Ammon's horn (tissue), 1 donor: ENCODE measurements at places on chromosomes 4 and X.

GRCh38 chr4:156779042-156779441 lies 192.6 kb downstream of the PDGFC start:
- no peak for DNase-seq

DNA sequence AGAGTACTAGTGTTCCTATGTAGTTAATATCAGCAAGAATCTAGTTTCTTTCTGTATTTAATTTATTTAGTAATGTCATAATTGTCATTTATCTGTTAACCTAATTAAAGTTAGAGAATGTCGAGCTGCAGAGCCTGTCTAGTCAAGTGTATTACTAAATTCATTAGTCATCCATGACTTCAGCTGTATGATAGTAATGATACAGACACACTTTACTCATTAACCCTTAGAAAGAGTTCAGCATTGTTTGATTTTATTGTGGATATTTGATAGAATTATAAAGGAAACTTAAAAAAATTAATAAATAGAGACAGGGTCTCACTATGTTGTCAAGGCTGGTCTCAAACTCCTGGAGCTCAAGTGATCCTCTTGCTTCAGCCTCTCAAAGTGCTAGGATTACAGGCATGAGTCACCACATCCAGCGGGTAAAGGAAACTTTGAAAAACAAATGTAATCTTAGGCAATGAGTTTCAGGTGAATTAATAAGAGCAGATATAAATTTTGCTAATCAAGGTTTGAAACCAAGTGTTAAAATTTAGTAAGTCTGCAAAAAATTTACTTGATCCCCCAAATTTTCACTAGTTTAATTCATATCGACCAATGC lies 110.6 kb downstream of the ANK2 start:
- DNase-seq = no peak

DNA sequence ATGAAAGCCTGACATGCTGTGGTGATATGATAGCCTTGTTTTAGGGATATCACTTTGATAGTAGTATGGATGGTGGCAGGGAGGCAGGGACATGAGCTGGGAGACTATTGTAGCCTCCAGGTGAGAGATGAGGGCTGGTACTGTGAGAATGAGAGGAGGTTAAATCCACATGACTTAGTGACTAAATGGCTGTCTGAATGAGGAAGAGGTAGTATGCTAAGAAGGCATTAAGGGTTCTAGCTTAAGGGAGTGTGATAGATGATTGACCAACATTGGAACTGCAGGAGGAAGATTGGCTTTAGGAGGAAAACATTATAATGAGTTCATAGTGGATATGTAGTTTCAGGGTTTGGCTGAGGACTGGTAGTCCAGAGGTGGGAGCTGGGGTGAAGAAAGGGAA lies 195.0 kb upstream of the ANK2 start:
- no peak for DNase-seq

- DNase-seq = no peak
Observed at GRCh38 chr4:101199507-101200285, 147.6 kb downstream of the PPP3CA start.

- DNase-seq = no peak
Observed at GRCh38 chr4:142687547-142688275, 158.4 kb downstream of the INPP4B start.

GRCh38 chrX:95628796-95629195 lies 1055.8 kb upstream of the DIAPH2 start:
- DNase-seq = no peak

DNA sequence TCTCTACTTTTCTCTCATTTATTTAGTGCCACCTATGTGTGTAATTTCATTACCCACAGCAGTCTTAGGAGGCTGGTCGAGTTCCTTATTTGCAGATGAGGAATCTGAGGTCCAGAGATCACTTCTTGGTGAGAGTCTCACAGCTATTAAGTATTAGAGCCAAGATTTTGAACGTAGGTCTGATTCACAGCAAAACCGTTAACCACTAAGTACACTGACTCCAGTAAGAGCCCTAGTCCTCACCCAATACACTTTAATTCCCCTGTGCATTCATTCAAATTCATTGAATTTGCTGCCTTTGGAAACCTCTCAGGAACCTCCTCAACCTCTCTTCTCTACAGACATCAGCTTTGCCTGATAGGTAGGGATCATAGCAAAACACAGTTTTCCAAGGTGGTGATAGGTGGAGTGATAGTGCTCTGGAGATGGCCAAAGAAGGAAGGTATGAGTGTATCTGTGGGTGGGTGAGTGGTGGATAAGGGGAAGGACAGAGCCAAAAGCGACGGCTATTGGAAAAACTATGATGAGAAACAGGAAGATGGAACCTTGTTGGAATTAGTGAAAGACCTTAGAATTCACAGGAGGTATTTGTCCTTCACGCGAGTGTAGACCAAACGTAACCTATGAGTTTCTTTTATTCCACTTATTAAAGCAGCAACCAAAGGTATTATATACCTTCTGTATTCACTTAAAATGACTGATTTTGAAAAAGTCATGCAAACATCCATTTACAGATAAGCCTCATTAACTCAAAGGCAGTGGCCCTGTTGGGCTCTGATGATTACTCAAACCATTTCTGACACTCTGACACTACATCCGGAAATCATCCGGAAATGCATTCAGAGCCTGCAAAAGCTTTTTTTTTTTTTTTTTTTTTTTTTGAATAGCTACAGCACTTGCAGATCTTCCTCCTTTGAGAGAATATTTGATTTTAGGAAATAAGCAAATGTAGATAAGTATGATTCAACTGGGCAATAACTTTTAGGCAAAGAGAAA lies 6.3 kb downstream of the FMR1 start:
- no peak for DNase-seq

DNA sequence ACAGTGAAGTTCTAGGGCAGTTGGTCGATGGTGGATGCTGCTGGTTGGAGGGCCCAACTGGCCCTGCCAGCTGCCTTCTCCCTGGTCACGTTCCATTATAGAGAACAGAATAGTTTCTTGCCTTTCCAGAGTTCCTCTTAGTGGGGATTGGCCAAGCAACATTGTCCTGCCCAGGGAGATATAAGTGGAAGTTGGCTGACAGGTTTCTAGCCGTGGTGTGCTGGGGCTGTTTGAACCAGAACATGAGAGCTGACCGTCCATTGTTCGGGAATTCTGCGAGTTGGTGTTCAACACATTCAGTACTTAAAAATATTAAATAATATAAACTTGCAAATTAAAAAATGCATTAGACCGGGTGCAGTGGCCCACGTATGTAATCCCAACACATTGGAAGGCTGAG lies 3.5 kb upstream of the AFAP1 start:
- DNase-seq = no peak

- DNase-seq = no peak
Observed at GRCh38 chrX:110250847-110251246, 67.0 kb downstream of the AMMECR1 start.

DNA sequence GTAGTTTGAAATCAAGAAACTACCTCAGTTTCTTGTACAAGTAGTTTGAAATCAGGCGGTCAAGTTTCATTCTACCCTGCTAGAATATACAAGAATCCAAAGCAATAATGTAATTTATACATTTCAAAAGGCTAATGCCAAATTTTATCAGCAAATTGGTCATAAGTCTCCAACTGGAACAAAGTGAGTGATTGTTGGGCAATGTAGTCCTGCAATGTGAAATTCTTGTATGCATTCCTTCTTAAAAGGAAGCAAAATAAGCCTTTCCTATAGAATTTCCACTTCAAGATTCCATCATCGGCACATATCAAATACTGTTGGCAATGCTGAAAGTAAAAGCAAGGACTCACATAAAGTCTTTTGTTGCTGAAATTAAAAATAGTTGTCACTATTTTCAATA lies 334.9 kb downstream of the IL1RAPL1 start:
- no peak for DNase-seq

DNA sequence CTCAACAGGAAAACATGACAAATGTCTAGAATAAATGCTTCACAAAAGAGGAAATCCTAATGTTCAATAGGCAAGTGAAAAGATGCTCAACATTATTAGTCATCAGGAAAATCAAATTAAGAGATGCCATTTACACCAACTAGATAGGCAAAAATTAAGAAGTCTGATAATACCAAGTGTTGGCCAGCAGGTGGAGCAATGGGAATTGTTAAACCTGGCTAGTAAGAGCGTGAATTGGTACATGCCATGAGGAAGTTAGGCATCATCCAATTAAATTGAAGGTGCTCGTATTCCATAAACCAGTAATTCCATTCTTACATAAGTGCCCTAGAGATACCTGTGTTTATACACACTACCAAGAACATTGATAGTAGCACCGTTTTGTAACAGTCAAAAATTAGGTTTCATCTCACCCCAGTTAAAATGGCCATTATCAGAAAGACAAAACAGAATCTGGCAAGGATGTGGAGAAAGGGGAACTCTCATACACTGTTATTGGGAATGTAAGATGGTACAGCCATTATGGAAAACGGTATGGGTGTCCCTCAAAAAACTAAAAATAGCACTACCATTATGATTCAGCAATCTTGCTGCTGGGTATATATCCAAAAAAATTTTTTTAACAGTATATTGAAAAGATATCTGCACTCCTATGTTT lies 14.0 kb upstream of the ZCCHC18 start:
- peak; percentile 89 for DNase-seq

DNA sequence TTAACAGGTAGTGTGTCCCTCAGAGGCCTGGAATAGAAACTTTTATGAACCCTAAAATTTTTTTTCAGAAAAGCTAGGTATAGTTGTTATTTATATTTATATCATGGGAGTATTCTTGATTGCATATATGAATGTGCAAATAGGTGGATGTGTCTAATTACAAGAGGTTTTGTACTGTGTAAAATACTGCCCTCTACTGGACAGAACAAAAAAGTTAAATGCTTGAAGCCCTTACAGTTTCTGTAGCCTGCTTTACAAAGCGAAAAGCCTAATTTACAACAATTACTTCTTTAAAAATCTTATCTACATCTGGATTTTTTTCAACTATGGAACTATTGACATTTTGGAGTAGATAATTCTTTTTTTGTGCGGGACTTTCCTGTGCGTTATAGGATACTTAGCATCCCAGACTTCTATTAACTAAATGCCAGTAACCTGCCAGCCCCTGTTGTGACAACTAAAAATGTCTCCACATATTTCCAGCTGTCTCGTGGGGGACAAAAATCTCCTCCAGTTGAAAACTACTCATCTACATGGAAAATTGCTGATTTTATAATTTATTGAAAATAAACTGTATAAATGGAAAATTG lies 35.1 kb downstream of the ENPEP start:
- peak; percentile 78 for DNase-seq

DNA sequence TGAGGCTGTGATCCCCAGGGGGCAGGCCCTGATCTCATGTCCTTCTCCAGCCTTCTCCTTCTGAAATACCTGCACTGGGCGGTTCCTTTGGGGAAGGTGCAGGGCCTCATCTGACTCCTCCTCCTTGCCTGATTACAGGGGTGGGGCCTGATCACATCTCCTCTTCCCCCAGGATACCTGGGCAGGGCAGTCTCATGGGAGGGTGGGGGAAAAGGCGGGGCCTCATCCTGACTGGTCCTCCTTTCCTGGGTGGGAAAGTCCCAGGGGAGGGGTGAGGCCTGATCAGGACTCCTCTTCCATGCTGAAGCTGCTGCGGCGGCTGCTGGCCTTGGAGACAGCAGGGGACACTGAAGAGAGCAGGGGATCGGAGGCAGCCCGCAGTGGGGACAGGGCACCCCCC lies 13.3 kb downstream of the TFE3 start:
- no peak for DNase-seq

DNA sequence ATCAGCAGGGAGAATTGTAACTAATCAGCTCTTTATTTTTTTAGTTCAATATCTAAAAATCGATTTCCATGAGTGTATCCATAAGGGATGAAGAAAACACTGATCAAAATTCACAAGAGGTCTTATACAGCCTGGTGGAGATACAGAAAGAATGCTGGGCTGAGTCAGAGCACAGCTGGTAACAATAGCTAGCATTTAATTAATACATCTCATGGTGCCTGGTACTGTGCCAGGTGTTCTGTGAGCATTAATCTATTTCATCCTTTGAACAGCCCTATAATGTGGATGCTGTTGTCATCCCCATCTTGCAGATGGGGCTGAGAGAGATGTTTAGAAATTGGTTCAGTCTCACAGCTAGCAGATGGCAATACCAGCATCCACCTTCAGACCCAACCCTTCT lies 250.9 kb upstream of the RPS6KA3 start:
- no peak for DNase-seq

- DNase-seq = no peak
Observed at GRCh38 chrX:17291171-17291900, 83.7 kb upstream of the NHS start.

GRCh38 chrX:47831788-47832187 lies 4.9 kb upstream of the ZNF81 start:
- peak; percentile 6 for DNase-seq

DNA sequence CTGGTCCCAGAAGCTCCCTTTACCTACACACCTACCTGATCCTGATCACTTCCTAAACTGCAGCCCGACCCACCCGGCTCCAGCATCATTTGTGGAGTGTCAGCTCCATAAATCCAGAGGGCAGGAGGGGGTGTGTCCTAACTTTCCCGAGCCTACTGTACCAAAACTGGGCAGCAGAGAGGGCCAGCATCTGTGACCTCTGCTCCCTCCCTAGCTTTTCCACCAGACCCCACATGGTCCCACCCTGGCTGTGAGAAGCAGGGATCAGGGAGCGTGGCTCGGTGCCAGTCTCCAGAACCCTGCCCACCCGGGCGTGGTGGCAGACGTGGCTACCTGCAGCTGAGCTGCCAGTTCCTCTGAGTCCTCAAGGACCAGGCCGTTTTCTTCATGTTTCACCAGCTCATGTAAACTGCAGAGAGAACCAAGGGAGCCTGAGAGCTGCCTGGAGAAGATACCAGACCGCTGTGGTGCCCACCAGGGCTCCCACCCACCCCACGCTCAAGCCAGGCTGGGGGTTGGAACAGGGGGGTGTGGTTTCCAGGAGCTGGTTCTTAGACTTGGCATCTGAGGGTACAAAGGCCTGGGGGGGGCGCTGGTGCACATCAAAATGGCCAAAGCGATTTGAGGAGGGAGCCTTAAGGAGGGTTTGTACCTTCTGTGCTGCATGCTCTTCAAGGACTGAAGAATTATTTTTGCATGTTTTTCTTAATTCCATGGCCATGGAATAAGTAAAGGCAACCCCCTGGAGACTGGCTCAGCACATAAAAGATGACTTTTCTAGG lies 76.7 kb upstream of the DRD5 start:
- DNase-seq = no peak

GRCh38 chr4:156137679-156138473 lies 184.2 kb upstream of the CTSO start:
- peak; percentile 7 for DNase-seq

- DNase-seq = peak; percentile 45
Observed at GRCh38 chr4:11720292-11720691, 291.6 kb upstream of the HS3ST1 start.
